Effector CD8-positive, alpha-beta T cell (primary cell): ENCODE measurements at places on chromosomes 5 and 9.

DNA sequence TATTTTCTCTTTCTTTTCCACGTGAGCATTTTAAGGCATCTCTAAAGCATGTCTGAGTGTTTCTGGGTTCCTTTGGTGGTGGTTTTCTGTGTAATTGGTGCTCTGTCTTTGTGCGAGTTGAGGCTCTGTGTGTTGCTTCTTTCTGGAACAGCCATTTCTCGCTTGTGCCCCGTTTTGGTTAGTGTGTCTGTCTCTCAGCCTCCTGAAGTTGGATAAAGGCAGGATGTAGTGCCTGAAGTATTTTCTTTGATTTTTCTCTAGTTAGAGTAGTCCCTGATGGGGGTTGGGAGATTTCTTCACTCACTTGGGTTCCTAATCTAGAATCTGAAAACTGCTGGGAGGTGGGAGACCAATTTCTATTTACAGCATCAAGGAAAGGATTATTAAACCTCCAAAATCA is 129.7 kb upstream of the TMEM161B start:
- no peak for DNase-seq

- DNase-seq, result no peak
Measured at GRCh38 chr9:114837923-114838322, 32.1 kb upstream of the TNFSF15 start.

DNA sequence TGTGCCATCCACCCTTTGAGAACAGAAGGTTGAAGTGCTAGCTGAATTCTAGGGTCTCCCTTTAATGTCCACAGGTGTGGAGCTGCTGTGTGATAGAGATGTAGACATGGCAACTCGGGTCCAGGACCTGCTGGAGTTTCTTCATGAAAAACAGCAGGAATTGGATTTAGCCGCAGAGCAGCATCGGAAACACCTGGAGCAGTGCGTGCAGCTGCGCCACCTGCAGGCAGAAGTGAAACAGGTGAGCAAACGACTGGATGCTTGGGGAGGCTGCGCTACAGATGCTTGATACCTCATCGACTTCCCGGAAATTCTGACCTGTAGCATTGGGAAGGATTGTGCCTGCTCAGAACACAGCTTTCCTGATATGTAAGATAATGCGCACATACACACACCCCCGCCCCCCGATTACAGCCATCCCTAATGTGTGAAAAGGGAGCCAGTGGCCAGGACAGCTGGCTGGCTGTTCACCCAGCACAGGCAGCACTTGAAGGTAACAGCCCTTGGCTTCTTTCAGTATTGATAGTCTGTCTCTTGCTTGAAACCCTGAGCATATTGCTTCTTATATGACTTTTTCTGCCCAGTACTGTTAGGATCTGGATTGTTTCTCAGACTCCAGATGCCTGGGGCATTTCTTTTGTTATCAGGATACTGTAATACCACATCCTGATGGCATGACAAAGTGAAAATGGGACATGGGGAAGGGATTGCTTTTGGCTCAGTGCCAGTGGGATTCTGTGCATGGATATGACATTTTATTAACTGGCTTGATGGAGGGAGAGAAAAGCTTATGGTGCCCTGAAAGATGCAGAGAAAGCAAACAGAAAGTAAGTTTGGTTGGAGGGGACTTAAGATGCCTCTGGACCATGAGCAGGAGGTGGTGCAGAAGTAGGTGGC is 216.8 kb upstream of the OTULINL start:
- DNase-seq, result no peak

GRCh38 chr5:103546858-103547257 is 15.7 kb downstream of the NUDT12 start:
- no peak for DNase-seq

- DNase-seq, result no peak
Measured at GRCh38 chr9:133143639-133144141, 20.0 kb downstream of the GBGT1 start.

GRCh38 chr9:32603914-32604852 is 31.2 kb upstream of the NDUFB6 start:
- no peak for DNase-seq

DNA sequence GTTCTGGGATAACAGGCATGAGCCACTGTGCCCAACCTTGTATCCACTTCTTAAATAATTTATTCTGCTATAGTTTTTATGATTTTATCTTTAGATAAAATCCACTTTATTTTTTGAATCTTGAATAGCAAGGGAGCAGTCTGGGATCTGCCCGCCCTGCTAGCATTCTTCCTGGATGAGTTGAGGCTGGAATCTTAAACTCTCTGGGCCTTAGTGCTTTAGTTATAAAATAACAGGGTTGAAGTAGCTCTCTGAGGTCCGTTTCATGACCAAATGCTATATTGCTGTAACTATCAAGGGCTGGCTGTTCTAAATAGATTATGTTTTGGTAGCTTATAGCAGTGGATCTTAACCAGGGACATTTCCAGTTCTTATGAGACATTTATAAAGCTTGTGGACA is 20.8 kb downstream of the ACER2 start:
- no peak for DNase-seq

DNA sequence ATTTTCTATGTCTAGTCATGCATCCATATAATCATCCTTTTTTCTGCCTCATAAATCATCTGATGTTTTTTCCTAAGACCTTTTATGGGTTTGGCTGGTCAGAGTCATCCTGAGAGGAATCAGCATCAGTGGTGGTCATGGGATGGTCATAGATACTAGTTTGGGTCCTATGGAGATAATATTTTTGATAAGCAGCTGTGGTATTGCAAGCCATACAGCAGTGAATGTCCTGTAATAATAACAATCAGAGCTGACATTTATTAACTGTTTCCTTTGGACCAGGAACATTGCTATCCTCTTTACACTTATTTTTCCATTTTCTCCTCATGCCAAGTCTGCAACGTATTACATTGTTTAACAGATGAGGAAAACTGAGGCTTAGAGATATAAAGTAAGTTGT is 83.1 kb downstream of the TEX10 start:
- no peak for DNase-seq

- no peak for DNase-seq
Measured at GRCh38 chr9:91890662-91891061, 59.4 kb downstream of the ROR2 start.

DNA sequence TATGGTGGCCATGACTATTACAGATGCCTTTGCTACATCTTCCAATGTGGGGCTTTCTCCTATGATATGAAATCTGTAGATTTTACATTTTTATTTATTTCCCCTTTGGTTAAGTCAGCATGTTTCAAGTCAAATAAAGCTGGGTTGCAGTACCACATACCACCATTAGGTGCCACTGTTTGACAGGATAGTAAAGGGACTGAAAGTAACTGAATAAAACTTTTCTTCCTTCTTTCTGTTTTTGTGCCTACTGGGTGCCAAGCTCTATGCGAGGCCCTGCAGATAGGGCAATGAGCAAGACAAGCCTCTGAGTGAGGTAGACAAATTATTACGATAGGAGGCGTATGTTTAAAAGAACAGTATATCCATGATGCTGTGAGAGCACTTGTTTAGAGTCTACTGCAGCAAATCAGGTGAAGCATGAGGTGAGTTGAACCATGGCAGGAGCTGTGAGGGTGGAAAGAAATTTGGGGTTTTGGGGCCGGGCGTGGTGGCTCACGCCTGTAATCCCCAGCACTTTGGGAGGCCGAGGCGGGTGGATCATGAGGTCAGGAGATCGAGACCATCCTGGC is 64.8 kb downstream of the GDNF start:
- no peak for DNase-seq

DNA sequence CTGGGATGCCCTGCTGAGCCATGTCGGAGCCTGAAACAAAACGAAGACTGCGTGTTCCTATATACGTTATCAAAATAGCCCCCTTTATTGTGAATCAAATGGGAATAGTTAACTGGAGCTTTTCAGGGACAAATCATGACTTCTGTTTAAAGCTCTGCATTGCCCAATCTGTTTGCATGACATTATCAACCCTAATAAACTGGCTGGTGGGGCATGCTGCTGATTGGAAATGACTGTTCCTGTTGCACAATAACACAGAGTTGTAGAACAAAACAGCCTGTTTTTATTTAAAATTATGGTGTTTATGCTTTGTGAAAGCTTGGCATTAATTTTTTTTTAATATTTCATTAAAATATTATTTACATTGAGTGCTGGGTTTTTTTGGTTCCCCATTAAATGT is 215.5 kb downstream of the TMEM167A start:
- DNase-seq, result no peak

DNA sequence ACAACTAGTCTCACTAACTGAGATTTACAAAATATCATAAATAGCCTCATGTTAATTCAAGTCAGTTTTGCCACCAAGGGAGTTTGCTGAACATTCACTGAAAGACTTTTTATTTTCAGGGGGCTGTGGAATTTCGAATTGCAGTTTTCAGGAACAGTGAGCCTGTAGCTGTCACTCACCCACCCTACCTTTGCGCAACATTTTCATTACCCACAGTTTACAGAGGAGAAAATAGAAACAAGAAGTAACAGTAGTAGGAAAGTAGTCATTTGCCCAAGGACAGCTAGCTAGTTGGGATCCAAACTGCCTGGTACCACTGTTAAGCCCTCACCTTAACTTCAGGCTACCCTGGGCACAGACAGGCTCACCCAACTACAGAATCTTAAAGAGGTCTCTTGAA is 154.1 kb downstream of the ADAMTS12 start:
- no peak for DNase-seq

DNA sequence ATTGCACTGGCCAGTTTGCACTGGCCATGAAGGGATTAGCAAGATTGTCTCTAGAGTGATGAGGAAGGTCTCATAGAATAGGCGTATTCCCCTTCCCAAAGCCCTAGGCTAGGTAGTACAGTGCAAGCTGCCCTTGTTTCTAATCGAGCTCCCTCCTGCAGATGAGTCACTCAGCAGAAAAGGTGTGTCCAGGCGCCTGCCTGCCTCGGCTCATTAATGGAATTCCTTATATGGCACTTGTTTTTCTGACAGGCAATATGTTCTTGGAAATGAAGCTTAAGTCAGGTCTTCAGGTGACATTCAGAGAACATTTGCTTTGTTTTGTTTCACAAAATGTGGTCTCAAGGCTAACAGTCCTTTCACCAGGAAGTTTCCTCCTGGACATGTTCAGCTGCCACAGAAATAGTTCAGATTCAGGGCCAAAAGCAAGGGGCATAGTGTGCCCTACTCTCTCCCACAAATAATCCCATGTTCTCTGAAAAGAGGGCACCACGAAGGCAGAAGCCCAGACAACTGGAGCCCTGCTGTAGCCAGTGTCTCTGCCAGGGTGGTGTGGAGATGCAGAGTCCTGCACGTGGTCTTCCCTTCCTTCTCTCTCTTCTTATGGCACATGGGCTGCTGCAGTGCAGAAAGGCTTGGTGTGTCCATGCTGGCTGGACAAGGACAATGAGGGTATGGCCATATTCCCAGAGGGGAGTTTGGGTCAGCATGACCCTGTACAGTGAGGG is 281.1 kb upstream of the MAP3K1 start:
- DNase-seq, result no peak

- no peak for DNase-seq
Measured at GRCh38 chr5:133957591-133957990, 10.8 kb downstream of the C5orf15 start.

- DNase-seq, result peak; percentile 20
Measured at GRCh38 chr5:77143998-77144836, 57.1 kb upstream of the ZBED3 start.

- no peak for DNase-seq
Measured at GRCh38 chr5:160064417-160064810, 54.8 kb downstream of the PWWP2A start.

GRCh38 chr5:95426227-95426626 is 35.1 kb downstream of the FAM81B start:
- DNase-seq, result no peak
